Stimulated activated CD8-positive, alpha-beta memory T cell treated with anti-CD3 and anti-CD28 coated beads, Interleukin-7, amount 100 ng/mL, for 1 hour (primary cell): ENCODE measurements at places on chromosomes 6 and 20.

GRCh38 chr20:19668418-19668817, 89.6 kb upstream of the RIN2 start:
- DNase-seq = no peak

GRCh38 chr6:17986656-17987446, 584 bp downstream of the KIF13A start:
- DNase-seq = no peak

- no peak for DNase-seq
Measured at GRCh38 chr6:84643778-84644177, 120.6 kb downstream of the TBX18 start.

DNA sequence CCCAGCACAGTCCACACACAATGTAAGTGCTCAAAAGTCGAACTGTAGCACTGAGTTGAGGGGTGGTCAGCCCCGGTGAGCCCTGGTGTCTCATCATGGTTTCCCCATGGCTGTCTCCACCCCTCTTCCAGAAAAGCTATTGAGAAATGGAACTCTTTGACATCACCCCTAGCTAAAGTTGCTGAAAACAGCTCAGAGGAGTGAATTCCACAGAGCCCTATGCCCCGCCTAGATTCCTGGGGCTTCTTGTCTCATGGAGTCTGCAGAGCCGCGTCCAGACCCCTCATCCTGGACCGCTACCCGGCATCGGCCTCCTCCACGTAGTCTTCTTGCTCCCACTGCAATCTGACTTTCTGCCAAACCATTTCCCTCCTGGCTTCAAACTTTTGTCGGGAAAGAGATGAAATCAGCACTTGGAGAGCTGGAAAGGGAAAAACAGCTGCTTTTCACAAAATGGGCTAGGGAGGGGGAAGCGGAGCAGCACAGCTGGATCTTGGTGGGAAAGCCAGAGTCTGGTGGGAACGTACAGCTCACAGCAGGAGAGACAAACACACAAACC, 132.2 kb downstream of the SNX5 start:
- DNase-seq = no peak

- no peak for DNase-seq
Measured at GRCh38 chr6:119764927-119765681, 415.5 kb upstream of the MAN1A1 start.

DNA sequence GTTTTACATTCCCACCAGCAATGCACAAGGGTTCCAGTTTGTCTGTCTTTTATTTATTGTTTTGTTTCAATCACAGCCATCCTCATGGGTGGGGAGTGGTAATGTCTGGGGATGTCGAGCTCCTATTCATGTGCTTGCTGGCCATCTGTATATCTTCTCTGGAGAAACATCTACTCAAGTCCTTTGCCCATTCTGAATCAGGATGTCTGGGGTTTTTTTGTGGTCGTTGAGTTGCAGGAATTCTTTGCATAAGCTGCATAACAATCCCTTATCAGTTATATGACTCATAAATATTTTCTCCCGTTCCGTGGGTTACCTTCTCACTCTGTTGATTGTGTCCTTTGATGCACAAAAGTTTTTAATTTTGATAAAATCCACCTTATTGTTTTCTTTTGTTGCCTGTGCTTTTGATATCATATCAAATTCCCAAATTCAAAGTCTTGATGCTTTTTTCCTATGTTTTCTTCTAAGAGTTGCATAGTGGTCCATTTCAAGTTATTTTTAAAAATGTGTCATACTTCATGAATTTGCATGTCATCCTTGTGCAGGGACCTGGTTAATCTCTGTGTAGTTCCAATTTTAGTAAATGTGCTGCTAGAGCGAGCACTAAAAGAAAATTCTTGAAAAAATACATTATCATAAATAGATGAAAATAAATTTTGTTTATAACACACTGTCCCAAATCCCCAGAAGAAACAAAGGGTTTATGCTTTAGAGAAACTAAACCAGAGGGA, 54.9 kb upstream of the PDE10A start:
- no peak for DNase-seq

- no peak for DNase-seq
Measured at GRCh38 chr6:108751851-108752732, 96.1 kb upstream of the ARMC2 start.

DNA sequence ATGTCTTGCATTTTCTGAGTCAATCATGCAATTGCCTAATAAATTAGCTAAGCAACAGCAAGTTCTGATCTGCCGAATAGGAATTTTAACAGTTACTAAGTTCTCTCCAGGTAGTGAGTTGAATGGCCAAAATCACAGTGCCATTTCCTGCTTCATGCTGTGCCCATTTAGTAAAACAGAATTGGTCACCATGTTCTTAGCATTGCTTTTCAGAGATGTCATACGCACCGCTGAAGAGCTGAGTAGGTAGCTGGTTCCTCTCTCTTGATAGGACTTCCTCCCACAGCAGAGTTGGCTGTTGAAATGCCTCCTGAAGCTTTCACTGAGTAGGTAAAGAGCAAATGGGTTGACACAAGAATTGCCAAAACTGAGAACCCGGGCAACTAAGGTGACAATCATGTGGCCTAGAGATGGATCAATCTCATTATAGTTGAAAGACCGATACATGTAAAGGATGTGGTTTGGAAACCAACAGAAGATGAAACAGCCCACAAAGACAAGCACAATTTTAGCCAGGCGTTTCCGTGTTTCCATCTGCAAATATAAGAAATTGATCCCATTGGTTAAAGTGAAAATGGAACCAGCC, 57.1 kb upstream of the GJE1 start:
- DNase-seq = no peak

- DNase-seq = no peak
Measured at GRCh38 chr6:35415065-35415891, 36.9 kb upstream of the FANCE start.

- no peak for DNase-seq
Measured at GRCh38 chr6:53898026-53898795, 103.4 kb downstream of the LRRC1 start.

DNA sequence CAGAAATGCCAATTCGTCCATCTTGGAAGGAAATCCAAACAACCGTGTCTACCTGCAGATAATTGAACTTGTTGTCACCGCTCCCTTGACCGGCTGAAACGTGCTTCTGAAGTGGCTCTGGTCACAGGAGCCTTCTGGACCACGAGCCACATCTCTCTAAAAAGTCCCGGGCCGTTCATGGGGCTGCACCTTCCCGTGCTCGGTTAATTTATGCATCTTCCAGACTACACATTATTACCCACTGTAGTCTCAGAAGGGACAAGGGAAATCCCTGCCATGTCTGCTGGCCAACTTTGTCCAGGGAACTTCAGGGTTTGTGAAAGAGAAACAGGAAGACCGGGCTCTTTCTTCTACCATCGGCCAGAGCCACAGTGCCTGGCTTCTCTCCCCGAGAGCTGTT, 63.4 kb upstream of the MPC1 start:
- no peak for DNase-seq
